ENCODE measurements at places on chromosomes 2 and 18.

GRCh38 chr2:71804281-71804751 lies 343.3 kb downstream of the CYP26B1 start:
- no peak for DNase-seq

GRCh38 chr2:20186078-20186854 lies 38.7 kb downstream of the SDC1 start:
- no peak for DNase-seq

- no peak for DNase-seq
These were observed 1313.0 kb upstream of the FAM98A start for GRCh38 chr2:34912084-34912483.

- no peak for DNase-seq
These were observed 176.6 kb upstream of the TACR1 start for GRCh38 chr2:75375646-75376582.

DNA sequence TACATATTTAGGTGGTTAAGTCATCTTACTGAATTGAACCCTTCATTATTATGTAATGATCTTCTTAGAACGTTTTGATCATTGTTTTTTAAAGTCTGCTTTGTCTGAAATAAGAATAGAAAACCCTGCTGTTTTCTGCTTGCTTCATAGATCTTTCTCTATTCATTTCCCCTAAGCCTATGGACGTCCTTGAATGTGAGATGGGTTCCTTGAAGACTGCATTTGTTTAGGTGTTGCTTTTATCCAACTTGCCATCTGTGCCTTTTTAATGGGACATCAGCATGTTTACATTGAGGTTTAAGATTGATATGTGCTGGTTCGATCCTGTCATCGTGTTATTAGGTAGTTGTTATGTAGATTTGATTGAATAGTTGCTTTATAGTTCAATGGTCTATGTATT lies 95.4 kb downstream of the SNTG2 start:
- DNase-seq = no peak

Measured in activated CD4-positive, alpha-beta T cell treated with anti-CD3 and anti-CD28 coated beads for 24 hours (primary cell).